ENCODE measurements at places on chromosomes 13 and 19. TPM values are rescaled to one million over a fixed set of nuclear protein-coding genes. Genes with fewer than 3 reads are reported as not detected.

Gene NAT14
- 20.8 TPM for total RNA-seq

Gene ZNF491
- 3.8 TPM for total RNA-seq

Gene IGFL2
- not detected for total RNA-seq

Gene HCN2
- total RNA-seq = 1.7 TPM

Gene TEX30
- 6.0 TPM for total RNA-seq

Gene SPRED3
- 2.9 TPM for total RNA-seq

Gene PKN1
- total RNA-seq = 245 TPM

Measured in smooth muscle cell of trachea (primary cell).